ENCODE measurements at places on chromosomes 6 and 20. TPM values are rescaled to one million over a fixed set of nuclear protein-coding genes. Genes with fewer than 3 reads are reported as not detected.

GRCh38 chr6:18367371-18367770, 19.8 kb upstream of the RNF144B start:
- DNase-seq: no peak

- no peak for DNase-seq
These were observed 283.0 kb downstream of the TSHZ2 start for GRCh38 chr20:53255102-53255710.

GRCh38 chr20:47303736-47304135, 52.8 kb downstream of the ZMYND8 start:
- DNase-seq: no peak

DNA sequence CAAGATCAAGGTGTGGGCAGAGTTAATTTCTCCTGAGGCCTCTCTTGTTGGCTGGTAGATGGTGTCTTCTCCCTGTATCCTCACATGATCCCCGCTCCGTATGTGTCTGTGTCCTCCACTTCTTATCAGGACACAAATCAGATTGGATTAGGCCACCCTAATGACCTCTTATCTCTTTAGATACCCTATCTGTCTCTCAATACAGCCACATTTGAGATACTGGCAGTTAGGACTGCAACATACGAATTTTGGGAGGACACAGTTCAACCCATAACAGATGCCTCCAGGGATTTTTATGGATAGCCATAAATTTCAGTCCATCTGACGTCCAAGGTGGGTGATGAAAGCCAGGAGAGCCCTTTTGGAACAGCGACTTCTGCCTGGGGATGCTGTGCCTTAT, 369.0 kb downstream of the NRN1 start:
- DNase-seq: no peak

DNA sequence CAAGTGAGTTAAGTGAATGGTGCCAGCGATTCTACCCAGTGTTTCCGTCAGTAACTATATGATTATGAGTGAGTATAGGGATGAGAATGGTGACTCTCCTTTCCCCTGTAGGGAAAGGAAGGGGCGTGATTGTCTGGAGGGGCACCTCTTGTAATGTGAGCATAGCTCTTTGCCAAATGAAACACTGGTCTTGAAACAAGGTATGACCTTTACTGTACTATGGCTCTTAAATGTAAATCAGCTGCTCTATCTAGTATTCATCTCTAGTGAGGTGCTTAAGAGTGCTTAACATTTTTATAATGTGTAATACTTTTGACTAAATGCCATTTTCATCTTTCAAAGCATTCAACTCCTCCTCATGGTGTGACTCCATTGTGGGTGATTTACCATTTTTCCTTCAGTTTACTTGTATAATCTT, 11.0 kb downstream of the PANK2 start:
- DNase-seq: no peak

DNA sequence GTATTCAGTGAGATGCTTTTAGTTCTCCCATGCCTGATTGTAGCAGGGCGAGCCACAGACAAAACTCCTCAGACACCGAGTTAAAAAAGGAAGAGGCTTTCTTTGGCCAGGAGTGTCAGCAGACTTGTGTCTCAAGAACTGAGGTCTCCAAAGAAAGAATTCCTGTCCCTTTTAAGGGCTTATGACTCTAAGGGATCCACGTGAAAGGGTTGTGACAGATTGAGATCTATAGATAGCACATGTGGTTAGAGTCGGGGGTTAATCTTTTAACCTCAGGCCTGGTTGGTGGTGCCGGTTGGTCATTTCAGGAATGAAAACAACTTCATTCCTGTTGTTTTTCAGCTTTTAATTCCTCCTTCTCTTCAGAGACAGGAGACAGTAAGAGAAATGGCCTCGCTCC, 168.8 kb upstream of the GRIK2 start:
- DNase-seq: no peak

- peak; percentile 67 for DNase-seq
These were observed 1277.2 kb upstream of the GJE1 start for GRCh38 chr6:140855520-140855919.

DNA sequence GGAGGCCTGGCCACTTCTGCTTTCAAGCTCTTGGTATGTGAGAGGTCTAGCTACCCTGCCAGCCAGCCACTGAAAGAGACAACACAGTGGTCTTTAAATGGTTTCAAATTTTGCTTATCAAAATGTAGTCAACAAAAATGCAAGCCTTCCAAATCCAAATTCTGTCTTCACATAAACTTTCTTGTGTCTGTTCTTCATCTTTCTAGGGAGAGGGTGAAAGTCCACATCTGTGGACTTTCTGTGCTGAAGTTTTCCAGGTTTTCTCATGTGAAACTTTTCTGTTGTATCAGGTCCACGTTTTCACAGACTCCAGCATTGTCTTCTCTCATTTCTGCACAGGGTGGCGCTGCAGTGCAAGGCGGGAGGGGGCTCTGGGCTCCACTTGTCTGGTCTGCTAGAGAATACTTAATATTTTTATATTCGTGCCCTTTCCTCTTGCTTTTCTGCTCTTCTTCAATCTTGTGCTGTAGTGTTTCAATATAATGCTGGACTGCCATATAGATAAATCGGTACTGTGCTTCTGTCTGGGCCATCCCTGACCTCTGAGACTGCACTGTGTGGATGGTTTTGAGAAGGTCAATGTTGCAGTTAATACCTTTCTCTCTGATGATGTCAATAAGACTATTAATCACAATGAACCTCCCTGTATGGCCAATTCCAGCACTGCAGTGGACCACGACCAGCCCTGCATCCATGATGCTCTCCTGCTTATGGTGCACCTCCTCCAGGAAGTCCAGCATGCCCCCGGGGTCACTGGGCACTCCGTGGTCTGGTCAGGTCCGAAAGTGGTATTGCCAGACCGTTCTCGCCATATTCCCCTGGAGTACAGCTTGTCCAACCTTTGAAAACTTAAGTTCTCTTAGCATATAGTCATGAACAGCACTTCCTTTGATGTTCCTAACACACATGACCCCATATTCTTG, 161.6 kb upstream of the TNFAIP3 start:
- peak; percentile 40 for DNase-seq

DNA sequence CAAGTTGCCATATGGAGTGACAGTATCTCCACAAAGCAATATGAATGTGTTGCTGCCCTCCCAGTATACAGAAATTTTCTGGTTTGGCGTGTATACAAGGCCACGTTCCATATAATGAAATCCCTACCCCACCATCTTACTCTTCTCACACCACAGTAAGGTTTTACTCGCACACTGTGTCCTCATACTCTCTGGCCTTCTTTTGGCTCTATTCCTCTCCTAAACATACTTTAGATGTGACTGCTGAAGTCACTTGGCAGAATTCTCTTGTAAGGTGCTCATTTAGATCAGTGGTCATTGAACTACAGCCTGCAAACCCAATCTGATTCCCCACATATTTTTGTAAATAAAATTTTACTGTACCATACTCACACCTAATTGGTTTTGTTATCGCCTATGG, 123.2 kb downstream of the RFPL4B start:
- DNase-seq: no peak

DNA sequence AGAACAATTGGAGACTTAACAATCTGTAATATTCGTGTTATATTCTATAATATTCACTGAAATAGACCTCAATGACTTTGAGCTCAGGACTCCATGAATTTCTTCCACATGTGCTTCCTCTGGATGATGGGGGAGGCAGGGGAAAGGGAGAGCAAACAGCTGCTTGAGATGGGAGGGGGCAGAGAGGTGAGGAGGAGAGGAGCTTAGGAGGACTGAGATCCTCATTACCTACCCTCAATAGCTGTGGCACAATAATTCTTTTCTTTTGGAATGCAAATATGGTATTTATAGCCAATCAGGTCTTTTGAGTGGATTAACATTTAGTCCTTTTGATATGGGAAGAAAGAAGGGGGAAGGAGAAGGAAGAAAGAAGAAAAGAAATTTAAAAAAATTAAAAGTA, 64.1 kb upstream of the ZNF217 start:
- no peak for DNase-seq

DNA sequence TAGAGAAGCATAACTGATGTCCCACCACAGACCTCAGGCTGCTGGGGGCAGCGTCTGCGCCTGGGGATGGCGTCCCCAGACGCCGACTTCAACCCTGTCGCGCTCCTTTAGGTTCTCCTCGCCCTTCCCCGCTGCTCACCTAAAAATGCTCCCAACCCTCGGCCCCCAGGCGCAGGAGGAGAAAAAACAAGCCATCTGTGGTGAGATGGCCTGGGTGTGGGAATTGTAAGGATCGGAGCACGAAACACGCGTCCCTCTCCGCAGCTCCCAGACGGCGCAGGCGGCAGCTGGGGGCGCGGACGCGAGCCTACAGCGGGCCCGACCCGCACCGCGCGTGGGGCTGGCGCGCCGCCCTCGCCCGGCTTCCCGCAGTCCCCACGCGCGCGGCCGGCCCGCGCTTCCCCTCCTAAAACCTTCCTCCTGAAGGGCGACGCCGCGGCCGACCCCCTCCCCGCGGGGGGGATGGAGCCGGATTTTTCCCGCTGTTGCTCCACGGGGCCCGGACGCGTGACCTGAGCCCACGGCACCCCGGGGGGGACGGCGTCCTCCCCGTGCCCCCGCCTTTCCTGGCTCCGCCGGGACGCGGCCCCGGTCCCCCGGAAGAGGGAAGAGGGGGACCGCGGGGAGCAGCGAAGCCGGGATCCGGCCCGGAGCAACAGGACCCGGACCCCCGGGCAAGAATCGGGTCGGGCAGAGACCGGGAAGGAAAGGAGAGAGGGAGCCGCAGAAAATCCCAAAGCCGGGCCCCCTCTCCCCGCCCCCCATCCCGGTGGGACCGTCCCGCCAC, 611 bp downstream of the EPB41L2 start:
- DNase-seq: no peak

- no peak for DNase-seq
These were observed 68.1 kb downstream of the SLC22A23 start for GRCh38 chr6:3388786-3389185.

- no peak for DNase-seq
These were observed 61.0 kb upstream of the SCGN start for GRCh38 chr6:25590986-25591385.

GRCh38 chr20:31485450-31486339, 10.6 kb downstream of the REM1 start:
- no peak for DNase-seq

DNA sequence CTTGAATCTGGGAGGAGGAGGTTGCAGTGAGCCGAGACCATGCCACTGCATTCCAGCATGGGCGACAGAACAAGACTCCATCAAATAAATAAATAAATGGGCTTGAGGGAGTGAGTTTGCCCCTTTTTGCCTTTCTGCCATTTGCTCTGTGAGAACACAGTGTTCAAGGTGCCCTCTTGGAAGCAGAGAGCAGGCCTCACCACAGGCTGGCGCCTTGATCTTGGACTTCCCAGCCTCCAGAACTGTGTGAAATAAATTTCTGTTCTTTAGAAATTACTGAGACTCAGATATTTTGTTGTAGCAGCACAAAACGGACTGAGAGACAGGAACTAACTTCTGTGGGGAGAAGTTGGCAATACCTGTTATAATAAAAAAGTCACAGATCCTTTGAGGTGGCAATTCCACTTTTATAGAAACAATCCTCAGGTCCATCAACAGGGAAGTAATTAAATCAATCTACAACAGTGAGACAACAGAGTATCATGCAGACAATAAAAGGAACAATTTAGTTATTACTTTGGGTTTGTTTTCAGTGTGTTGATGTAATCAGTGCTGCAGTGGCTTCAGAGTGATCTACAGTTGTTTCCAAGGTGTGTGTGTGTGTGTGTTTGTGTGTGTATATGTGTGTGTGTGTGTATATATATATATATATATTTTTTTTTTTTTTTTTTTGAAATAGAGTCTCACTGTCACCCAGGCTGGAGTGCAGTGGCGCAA, 24.5 kb downstream of the PKIG start:
- DNase-seq: no peak

GRCh38 chr20:38888059-38888831, 38.0 kb upstream of the FAM83D start:
- DNase-seq: no peak

DNA sequence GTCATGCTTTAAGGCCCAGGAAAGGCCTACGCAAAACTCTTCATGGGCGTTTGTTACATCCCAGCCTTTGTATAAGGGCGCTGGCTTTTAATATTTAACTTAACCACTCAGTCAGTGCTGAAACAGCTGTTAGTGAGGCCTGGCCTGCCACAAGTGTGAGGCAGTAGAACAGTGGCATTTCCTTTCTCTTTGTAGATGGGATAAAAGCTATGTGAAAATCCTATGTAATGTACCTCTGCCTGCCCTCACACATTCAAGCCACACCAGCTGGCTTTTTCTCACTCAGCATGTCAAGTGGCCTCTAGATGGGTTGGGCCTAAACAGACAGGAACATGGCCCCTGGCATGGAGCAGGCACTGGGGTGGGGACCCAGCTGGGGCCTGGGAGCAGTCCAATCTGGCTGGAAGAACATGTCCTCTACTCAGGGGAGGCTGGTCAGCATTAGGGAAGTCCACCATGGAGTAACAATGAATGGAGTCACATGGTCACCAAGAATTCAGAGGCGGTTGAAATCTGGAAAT, 20.7 kb downstream of the CGA start:
- no peak for DNase-seq

Gene CLPSL2
- total RNA-seq: not detected

Gene SEL1L2
- not detected for total RNA-seq

Gene ADGB
- total RNA-seq: not detected

Gene NHSL1
- total RNA-seq: 6.3 TPM

Gene HCRTR2
- not detected for total RNA-seq

Gene CYB5R4
- total RNA-seq: 4.7 TPM

Gene FAM209A
- not detected for total RNA-seq

Gene ITCH
- total RNA-seq: 83.7 TPM

Gene TCF19
- total RNA-seq: 3.1 TPM

All from bronchial epithelial cell (primary cell).